Activated naive CD8-positive, alpha-beta T cell treated with anti-CD3 and anti-CD28 coated beads, Interleukin-2, amount 50 U/mL, for 16 hours (primary cell): ENCODE measurements at places on chromosomes 16 and 17.

DNA sequence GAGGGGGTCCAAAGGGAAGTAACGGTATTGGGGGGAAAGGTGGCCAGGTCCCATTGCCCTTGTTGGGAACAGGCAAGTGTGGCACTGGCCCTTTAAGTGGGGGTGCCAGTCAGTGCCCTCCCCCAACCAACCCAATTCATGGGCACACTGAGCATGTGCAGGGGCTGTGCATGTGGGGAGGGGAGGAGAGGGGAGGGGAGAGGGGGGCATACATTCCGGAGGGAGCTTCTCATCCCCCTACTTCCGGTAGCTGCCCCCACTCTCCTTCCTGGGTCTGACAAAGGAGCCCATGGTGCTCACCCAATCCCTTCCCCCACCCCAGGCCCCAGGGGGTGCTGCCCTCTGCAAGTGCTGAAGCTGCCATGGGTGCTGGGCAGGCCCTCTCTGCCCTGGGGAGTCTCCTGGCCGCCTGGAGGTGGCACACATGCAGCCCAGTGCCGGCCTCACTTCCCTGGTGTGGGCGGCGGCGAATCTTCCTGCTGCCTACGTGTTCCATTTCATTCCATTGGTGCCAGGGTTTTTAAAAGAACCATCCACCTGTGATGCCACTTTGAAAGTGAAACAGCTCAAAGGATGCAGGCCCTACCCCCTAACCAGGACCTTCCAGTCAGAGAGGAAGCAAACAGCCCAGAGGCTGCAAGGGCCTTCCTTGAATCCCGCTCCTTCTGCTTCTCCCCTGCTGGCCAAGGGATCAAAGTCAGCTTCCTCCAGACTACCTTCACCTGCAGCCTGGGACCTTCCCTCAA, 11.0 kb downstream of the HEXIM2 start:
- peak; percentile 30 for DNase-seq

GRCh38 chr17:59456428-59456827, 109.0 kb upstream of the DHX40 start:
- DNase-seq, result no peak

- DNase-seq, result no peak
Measured at GRCh38 chr16:104928-105327, 26.9 kb downstream of the MPG start.

DNA sequence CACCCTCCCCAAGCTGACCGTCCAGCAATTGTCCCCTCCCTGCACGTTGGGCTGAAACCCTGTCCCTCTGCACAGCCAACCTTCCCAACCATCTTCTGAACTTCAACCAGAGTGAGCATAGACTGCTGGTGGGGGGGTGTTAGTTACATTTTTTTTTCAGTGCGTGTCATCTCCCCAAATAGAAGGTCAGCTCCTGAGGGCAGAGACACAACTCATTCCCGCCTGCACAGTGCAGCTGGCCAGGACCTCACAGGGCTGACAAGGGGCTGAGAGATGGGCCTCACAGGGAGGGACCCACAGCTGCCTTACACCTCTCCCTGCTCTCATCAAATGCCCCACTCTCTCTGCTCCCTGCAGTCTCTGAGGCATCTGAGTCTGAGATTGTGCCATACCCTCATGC, 8.4 kb downstream of the SRL start:
- no peak for DNase-seq

GRCh38 chr16:4160658-4161430, 44.6 kb upstream of the ADCY9 start:
- no peak for DNase-seq

- no peak for DNase-seq
Measured at GRCh38 chr17:57739402-57740234, 5.5 kb downstream of the CCDC182 start.

GRCh38 chr17:29393436-29393835, 3.3 kb downstream of the TAOK1 start:
- DNase-seq, result no peak

DNA sequence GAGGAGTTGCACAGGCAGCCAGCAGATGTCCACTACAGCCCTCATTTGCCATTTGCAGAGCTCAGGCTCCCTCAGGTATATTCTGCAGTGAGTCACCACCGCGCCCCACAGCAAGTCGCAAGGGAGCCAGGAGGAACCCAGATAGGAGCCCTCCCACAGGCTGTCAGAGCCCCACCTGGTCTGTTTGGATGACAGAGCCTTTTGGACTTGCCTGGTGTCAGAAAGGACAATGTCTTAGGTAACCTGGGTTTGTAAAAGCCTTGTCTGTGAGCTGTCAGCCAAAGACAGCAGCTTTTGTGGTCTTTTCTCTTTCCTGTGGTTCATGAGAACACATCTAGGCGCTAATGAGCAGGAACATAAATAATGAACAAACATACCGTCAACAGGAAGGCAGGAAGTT, 70.9 kb downstream of the GNAO1 start:
- DNase-seq, result no peak

DNA sequence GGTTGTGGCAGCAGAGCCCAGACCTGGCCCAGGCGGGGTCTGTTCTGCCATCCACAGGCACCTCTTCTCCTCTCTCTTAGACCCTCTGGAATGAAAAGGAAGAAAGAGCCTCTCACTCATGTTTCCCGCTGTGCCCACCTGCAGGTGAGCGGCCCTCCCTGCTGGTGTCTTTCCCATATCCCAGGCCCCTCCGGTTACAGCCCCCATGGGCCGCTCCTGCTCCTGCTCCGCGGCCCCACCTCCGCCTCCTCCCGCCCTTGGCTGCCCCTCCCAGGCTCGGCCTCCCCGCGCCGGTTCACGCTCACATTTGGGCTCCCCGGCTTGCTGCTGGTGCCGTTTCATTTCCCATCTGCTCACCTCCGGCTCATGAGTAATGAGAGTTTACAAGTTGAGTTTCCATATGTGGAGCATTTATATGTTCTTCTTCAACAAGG, 98.7 kb upstream of the SDK2 start:
- no peak for DNase-seq

DNA sequence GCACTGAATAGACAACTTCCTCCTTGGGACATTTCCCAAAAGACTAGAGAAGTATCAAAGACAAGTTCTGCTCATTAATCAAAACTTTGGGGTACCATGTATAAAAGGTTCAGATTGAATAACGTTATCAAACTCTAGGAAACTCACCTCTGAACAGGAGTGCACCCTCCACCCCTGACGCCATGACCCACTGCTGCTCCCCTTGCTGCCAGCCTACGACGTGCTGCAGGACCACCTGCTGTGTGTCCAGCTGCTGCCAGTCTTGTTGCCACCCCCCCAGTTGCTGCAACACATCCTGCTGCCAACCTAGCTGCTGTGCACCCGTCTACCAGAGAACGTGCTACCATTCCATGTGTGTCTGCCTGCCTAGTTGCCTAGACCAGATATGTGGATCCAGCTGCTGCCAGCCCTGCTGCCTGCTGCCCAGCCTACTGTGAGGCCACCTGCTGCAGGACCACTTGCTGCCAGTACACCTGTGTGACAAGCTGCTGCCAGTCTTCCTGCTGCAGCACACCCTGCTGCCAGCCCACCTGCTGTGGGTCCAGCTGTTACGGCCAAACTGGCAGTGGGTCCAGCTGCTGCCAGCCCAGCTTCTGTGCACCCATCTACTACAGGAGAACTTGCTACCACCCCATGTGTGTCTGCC, 13.8 kb upstream of the KRTAP9-2 start:
- no peak for DNase-seq

- DNase-seq, result peak; percentile 27
Measured at GRCh38 chr16:71358464-71358998, at the start of gene CALB2. TSS of gene CALB2 (plus strand) at chr16:71358723. CDS start at chr16:71358793, 70 bp downstream.

DNA sequence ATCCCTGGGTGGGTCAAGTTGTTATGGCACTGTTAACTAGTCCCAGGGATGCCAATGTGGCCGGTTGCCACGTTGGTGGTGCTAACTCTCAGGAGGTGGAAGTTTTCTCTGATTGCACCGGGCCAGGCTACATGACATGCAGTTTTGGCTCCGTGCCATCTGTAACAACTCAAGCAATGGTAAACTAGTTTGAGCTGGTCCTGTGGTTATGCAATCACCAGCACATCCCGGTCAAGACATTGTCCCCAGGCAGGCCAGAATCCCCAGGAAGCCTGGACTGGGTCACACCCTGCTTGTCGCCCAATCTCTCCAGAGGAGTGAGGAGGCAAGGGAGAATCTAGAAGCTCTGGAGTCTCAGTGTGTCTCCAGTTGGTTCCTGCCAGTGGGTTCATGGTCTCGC, 10.1 kb upstream of the CCL17 start:
- no peak for DNase-seq

DNA sequence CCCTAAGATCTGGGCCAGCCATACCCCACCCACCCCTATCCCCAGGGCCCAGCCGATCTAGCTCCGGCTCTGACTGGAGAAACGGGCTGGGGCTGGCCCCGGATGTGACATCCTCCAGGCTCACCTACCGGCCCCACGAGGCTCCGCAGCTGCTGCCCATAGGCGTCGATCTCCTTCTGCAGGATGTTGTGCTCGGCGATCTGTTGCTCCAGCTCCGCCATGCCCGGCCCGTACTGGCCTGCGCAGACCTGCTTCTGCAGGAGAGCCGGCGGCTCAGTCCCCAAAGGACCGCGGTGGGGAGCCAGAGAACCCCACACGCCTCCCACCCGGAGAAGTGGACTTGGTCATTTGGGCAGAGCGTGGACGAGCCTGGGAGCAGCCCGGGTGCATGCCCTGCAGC, 4.8 kb downstream of the EVPL start:
- no peak for DNase-seq

- no peak for DNase-seq
Measured at GRCh38 chr16:89446136-89446974, 44.0 kb downstream of the ANKRD11 start.

- DNase-seq, result no peak
Measured at GRCh38 chr17:44794851-44795413, 35.2 kb downstream of the GJC1 start.

DNA sequence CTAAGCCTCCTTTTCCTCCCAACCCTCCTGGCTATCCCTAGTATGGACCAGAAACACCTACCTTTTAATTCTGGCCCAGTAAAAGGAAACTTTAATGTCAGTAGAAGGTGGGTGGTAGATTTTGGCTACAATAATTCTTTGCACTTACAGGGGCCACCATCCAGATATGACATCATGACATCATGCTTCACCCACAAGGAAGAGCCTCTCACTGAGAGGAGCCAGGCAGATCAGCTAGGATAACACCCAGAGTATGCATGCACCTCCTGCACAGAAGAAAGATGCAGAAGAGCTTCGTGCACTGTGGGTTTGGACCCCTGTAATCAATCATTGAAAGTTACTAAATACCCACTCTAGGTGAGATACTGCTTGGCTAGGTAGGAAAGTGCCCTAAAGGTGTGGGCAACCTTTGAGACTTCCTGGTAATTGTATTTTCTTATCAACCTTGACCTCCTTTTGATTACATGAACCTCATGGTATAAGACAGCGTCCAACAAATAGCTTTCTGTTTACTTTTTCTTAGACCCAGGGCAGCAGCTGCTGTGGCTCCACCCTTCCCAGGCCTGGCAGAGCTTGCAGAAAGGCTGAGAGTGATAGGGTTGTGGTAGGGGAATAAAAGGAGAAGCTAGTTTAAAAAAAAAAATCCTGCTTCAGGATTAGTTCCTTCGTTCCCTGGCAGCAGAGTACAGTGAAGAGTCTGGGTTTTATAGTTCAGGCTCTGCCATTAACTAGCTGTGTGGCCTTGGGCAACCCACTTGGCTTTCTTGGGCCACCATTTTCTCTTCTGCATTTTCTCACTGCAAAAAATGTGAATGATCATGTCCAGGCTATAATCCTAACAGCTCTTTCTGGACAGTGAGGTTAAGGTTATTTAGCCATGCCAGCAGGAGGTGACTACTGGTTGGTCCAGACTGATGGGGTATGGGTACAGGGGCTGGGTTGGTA, 6.2 kb downstream of the MAP3K14 start:
- DNase-seq, result no peak

DNA sequence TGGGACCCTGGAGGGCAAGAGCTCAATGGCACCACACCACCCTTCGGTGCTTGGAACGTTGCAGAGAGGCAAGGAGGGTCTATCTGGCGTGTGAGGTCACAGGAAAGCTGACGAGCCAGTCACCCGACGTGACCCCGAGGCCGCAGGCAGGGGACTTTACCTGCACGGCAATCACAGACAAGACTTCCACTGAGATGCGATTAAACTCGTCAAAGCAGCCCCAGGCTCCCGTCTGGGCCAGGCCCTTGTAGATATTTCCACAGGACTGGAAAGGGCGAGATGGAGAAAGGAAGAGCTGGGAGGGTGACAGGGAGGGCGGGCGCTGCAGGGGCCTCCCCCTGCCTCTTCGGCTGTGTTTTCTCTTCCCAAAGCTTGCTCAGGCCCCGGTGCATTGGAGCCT, 78.3 kb downstream of the DNAH17 start:
- DNase-seq, result no peak

GRCh38 chr17:57665128-57665527, 80.0 kb downstream of the CCDC182 start:
- no peak for DNase-seq

GRCh38 chr17:31470592-31470991, 79.1 kb downstream of the RAB11FIP4 start:
- DNase-seq, result no peak

- peak; percentile 27 for DNase-seq
Measured at GRCh38 chr16:80580109-80580832, 39.5 kb downstream of the DYNLRB2 start.

- no peak for DNase-seq
Measured at GRCh38 chr17:15398736-15399331, 57.4 kb upstream of the TEKT3 start.

DNA sequence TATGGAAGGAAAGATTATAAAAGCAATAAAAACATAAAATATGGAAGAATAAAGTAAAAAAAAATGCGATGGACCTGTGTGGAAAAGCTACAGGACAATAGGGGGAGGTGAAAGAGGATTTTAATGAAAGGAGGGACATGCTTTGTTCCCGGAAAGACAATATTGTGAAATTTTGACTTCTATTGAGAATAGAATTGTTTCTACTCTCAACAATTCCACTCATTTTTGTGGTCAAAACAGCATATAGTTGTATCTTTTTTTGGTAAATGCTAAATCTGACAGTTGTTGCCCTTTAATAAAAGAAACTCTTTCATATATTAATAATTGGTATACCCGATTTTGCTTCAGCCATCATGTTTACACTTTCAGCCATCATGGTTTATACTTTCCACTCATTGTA, 22.9 kb upstream of the APPBP2 start:
- no peak for DNase-seq

GRCh38 chr17:1590747-1591473, 28.3 kb upstream of the PITPNA start:
- DNase-seq, result no peak

- DNase-seq, result no peak
Measured at GRCh38 chr17:6046431-6046830, 23.7 kb upstream of the WSCD1 start.

GRCh38 chr17:33178681-33179080, 114.4 kb downstream of the ASIC2 start:
- no peak for DNase-seq

DNA sequence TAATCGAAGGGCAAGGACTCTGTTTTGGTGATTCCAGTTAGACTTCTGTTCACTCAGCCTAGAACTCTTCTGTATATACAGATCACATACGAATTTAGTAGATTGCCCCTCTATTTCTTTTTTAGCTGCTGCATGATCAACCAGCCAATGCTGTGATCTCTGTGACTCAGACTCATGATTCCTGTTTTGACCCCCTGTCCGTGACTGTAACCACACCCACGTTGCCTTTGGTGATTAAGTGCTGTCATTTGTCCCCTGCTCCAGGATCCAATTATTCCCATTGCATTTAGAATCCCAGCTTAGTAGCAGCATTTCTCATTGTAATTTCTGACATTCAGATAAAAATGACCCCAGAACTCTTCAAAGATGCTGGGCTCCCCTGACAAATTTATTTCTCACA, 545.7 kb downstream of the NPIPA7 start:
- no peak for DNase-seq
